ENCODE measurements at places on chromosomes 16 and 17.

DNA sequence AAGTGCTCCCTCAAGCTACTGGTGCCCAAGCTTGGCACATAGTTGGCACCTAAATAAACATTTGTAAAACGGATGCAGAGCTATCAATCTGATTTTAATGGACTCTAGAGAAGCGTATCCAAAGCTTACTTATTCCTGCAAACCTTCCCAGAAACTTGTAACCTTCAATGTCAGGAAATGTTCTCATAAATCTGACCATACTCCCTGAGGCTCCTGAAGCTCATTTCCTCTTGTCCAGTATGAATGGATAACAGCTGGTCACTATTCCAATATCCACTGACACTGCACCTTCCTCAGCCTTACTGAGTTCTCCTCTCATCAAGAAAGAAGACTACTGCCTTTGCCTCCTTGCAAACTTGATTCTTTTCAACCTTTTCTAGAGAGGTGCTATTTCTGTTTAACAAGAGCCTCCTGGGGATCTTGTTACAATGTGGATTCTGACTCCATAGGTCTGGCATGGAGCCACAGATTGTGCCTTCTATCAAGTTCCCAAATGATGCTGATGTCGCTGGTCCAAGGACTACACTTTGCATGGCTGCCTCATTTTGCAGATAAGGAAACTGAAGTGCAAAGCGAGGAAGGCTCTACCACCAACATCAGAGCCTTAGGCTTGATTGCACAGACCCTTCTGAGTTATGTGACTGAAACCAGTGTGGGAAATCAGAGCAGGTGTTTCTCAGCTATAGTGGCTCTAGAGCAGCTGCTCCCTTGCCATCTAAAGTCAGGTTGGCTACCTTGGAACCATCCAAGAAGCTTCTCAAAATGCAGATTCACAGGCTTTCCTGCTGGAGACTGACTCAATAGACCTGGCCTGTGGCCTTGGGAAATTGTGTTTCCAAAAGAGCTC, 377.8 kb downstream of the SOX9 start:
- DNase-seq: no peak

- DNase-seq: no peak
Observed at GRCh38 chr17:1055231-1055630, 58.3 kb downstream of the TIMM22 start.

GRCh38 chr17:64202683-64203344, 60.2 kb downstream of the TEX2 start:
- peak; percentile 78 for DNase-seq

DNA sequence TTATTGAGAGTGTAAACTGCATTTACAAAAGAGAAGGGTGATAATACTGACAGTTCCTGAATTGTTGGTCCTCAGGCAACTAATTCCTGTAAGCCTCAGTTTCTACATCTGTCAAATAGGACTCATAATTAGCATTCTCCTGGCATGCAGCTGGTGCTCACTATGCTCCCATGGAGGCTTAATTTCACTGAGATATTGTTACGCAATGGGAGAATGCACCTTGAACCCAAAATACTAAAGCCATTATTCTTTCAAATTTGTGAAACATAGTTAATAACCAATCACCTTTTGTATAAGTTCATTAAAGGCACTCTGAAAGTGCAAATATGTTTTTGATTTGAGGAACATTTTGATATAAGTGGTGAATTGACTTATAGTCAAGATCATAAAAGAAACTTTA, 985.5 kb downstream of the CDH11 start:
- DNase-seq: no peak

- DNase-seq: no peak
Observed at GRCh38 chr17:50203086-50203485, 1.7 kb upstream of the COL1A1 start.

DNA sequence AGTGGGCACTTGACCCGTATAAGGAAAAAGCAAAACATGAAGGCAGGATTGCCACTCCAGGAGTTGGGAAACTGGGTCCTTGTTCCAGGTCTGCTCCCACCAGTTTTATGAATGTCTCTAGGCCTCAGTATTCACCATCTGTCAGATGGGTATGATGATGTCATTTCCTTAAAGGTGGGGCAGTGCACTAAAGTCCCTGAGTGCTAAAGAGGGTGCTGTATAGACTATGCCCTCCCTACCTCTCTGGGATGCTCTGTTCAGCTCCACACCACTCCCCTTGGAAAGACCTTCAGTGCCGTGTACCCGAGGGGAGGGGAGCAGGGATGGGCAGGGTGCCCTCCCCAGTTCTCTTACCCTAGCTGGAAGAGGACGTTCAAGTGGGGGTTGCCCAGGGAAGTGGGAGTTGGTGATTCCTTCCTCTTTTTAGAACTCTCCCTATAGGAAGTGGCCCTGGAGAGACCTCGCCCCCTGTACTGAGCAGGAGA, 2.2 kb downstream of the LASP1 start:
- DNase-seq: no peak

- no peak for DNase-seq
Observed at GRCh38 chr16:59242556-59242955, 508.4 kb upstream of the GOT2 start.
